ENCODE measurements at places on chromosomes 3 and 15. TPM values are rescaled to one million over a fixed set of nuclear protein-coding genes. Genes with fewer than 3 reads are reported as not detected.

- no peak for DNase-seq
These were observed 2.2 kb downstream of the STRA6 start for GRCh38 chr15:74200412-74200815.

GRCh38 chr3:60953351-60953750, 297.9 kb downstream of the FHIT start:
- no peak for DNase-seq

The EPB42 gene
- 1.1 TPM for total RNA-seq

The ARHGEF26 gene
- total RNA-seq: 6.9 TPM

- no peak for DNase-seq
These were observed 200.5 kb downstream of the ITPR1 start for GRCh38 chr3:4693620-4694019.
